ENCODE measurements at places on chromosomes 6 and 20.
A peak's percentile ranks its signal among the peaks of the same experiment; 100 is the strongest.

DNA sequence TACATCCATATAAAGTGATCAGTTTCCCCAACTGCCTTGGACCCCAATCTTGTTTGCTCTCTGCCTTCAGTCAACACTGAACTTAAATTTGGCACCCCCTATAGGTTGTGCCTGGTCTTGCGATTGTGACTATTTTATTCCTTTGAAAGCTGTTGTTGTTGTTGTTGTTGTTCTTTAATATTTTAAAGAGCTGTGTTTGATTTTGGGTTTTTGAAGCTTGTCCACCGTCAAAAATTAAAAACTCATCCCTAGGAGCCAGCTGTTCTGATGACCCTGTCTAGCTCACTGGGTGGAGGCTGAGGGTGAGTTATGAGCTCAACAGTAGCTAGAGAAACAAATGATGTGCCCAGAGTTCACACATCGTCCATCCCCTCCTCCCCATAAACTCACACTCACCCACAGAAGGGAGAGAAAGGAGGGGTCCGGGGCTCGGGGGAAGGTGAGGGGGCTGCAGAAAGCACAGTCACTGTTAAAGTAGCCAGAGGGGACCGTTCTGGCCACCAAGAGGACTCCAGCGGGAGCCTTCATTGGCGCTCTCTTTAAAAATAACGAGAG is 4.0 kb downstream of the SIM1 start:
- DNase-seq = no peak

GRCh38 chr20:32083469-32083868 is 26.0 kb upstream of the TM9SF4 start:
- DNase-seq = no peak

- no peak for DNase-seq
These were observed 30.5 kb upstream of the HFE start for GRCh38 chr6:26056583-26057350.

DNA sequence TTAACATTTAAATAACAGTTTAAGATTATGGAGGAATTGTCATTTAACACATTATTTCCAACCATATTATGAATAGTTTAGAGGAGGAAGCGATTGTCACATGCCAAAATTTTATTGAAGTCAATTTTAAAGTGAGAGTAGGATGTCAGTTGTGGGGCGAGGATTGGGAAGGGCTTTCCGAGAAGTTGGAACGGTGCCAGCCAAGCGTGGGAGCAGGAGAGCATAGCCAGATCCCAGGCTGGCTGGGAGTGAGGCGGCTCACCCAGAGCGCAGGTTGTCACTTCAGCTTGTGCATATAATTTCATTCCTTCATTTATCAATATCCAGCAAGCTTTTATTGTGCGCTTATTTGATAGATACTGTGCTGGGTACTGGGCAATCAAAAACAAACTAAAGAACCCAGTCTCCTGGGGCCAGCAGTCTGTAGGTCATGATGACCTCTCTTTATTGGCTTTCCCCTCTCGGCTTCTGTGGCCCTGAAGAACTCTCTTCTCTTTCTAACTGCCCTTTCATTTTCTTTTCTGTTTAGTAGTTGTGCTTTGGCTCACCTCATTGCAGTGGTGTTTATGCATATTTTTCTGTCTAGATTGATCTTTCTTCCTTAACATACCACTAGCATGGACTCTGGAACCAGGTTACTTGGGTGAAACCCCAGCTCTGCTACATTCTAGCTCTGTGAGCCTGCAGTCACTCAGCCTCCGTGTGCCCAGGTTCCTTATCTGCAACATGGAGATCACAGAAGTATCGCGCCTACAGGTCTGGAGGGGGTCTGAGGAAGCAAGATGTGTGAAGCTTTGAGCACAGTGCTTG is 6.4 kb downstream of the CEP43 start:
- DNase-seq = no peak

GRCh38 chr6:166330612-166331011 is 11.7 kb downstream of the SFT2D1 start:
- no peak for DNase-seq

DNA sequence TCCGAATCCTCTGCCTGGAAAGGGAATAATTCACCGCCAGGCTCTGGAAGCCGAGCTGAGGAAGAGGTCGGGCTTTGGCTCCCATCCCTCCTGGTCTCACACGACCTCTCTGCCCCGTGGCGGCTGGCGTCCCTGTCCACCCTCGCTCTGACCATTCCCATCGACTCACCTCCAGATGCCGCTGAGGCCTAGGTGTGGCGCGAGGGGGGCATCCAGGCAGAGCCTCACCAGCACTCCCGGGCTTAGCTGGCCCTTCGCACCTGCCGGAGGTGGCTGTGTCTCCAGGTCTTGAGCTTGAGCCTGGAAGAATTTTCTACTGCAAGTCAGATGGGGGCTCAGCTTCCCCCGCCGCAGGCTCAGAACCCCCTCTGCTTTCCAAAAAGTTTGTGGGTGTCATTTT is 28.5 kb upstream of the SMOC2 start:
- no peak for DNase-seq

GRCh38 chr6:12767016-12767415 is 50.4 kb downstream of the PHACTR1 start:
- no peak for DNase-seq

- no peak for DNase-seq
These were observed 3.4 kb downstream of the LY86 start for GRCh38 chr6:6591778-6592465.

DNA sequence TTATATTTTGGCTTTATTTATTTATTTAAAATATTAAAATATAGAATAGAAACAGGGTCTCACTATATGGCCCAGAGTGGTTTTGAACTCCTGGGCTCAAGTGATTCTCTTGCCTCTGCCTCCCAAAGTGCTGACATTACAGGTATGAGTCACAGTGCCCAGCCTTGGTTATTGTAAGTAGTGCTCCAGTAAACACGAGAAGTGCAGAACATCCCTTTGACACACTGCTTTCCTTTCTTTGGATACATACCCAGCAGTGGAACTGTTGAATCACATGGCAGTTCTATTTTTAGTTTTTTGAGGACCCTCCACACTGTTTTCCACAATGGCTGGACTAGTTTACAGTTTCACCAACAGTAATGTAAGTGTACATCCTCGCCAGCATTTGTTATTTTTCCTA is 203.9 kb downstream of the PHF3 start:
- DNase-seq = no peak

- peak; percentile 91 for DNase-seq
These were observed 13.4 kb upstream of the BTN3A2 start for GRCh38 chr6:26351544-26351953.

DNA sequence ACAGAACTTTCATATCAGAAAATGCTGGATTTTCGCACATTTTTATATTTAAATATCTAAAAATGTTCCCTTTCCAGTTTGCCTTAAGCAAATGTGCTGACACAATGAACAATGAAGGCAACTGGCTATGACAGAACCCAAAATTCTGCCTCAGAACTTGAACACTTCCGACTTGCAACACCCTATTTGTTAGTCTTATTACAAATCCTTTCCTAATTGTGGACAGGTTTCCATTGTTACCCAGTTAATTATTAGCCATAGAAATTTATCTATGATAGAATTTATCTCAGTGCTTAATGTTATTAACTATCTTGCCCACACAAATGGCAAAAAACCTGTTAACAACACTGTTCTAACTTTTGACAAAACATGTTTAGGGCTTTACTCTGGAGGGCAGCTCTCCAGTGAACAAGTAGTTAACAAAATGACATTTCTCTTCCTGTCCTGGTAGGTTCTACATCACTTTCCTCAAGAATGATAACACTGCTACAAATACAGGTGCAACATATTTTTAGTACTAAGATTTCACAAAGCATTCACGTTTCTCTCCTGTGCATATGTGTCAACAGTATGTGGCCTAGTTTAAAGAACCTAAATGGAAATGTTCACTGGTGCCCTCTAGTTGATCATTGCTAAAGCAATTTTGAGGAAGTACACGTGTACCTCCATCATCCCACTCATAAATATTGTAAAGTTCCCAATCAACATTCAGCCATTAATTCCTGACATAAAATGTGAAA is 58.4 kb downstream of the HIVEP2 start:
- no peak for DNase-seq

DNA sequence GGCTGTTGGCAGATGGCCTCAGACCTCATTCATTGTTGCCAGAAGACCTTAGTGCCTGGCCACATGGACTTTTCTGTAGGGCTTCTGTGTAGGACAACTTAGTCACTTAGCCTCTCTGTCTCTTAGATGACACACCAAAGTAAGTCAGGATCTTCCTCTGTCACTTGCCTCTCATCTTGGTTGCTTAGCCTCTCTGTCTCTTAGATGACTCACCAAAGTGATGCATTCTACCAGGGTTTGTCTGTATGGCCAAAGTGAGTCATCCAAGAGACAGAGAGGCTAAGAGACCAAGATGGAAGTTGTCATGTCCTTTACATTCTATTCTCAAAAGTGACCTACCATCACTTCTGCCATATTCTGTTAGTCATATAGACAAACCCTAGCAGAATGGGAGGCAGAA is 255.9 kb upstream of the DEFB112 start:
- no peak for DNase-seq

DNA sequence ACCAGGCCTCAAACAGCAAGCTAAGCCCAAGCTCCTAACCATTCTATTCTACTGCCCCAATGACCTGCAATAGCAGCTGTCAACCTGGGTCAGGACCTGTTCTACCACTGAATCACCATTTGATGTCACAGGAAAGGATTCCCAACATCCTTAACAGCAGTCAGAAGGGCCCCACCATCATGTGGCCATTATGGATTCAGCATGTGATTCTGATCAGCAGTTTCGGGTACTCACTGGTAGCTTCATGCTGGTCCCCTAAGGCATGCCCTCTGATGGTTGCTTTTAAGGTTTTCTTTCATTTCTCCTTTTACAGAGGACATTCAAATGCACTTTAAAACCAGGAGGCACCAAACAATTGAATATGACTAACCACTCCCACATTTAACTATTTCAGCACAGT is 37.3 kb upstream of the MAP7 start:
- DNase-seq = no peak

DNA sequence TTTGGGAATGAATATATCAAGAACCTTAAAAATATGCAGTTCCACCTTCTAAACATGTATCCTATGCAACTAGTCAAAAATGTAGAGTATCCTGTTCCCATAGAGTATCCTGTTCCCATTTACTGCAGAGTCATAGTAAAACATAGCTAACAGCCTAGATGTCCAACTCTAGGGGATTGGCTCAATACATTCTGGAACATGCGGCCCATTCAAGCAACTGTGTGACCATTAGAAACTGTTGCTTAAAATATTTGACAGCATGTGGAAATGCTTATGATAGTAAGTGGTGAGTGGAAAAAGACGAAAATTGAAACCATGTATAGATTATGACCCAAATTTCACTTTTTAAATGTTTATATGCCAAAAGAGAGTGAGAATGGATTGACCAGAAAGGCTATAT is 11.2 kb downstream of the FOXP4 start:
- no peak for DNase-seq

GRCh38 chr20:10786678-10787077 is 112.9 kb upstream of the JAG1 start:
- DNase-seq = no peak

DNA sequence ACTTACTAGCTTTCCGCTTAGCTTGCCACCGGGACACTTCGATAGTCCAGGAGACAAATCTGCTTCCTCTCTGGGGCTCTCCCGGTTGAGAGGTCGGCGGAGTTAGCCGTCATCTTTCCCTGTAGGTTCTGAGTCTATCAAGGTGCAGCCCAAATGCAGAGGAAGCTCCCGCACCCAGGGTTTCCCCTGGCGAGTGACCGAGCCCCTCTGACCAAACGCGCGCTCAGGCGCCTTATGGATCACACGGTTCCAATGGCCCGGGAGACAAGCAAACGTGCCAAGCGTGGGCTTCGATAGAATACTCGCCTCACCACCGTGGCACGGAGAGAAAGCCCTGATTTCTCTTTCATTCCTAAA is 15.8 kb upstream of the FOXC1 start:
- no peak for DNase-seq

DNA sequence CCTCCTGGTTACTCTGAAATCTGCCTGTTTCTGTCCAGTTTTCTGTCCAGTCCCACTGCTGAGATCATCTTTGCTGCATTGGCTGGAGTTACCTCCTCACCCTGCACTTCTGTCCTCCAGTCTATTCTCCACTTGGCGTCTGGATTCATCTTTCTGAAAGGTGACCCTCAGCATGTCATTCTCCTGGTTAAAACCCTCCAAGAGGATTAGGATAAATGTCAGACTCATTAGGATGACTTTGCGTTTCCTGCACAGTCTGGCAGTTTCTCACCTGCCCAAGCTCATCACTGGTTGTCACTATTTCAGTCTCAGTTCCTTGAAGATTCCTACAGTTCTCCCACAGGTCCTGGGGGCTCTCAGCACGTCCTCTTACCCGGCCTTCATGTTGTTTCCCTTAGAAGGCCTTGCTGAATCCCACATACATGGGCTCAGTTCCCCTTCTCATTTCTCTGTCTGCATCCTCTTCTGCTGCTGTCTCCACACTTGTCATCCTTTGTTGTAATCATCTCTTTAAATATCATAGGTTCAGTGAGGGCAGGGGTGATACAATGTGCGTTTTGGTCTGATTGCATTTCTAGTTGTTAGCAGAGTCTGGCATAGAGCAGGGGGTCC is 374.8 kb downstream of the QKI start:
- no peak for DNase-seq

DNA sequence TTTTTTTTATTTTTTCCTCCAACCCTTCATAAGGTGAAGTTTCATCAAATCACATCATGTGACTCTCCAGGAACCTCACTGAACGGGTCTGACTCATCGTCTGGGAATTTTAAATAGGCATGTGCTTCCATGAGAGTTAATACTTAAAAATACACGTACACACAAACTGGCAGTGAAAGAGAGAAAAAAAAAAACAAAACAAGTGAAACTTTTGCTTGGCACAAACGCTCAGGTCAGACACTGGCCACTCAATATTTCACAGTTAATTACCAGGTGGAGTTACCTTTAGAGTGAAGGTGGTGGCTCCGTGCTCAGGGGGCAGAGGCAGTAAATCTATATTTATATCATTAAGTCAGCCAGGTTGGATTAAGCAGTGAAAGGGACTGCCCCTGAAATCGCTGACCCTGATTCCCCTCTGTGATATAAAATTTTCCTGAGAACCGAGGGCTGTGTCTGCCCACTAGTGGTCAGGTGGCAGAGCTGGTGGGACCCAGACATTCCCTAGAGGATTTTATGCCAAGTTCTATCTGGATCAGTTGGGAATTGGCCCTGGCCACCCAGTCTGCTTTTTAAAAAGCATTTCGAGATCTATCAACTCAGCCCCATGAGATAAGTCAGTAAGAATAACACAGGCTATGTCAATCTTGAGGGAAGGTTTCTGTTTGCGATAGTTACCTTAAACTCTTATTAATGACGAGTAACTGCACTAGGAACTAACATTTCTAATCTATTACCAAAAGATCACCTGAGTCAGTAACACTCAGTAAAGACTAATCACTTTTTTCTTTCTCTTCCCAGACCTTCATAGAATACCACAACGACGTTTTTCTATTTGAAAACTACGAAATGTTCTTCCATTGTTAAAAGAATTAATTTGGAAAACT is 259.1 kb downstream of the HDGFL1 start:
- DNase-seq = peak; percentile 87

Data from skeletal muscle cell (primary cell).